ENCODE measurements at places on chromosomes 3 and 15.

DNA sequence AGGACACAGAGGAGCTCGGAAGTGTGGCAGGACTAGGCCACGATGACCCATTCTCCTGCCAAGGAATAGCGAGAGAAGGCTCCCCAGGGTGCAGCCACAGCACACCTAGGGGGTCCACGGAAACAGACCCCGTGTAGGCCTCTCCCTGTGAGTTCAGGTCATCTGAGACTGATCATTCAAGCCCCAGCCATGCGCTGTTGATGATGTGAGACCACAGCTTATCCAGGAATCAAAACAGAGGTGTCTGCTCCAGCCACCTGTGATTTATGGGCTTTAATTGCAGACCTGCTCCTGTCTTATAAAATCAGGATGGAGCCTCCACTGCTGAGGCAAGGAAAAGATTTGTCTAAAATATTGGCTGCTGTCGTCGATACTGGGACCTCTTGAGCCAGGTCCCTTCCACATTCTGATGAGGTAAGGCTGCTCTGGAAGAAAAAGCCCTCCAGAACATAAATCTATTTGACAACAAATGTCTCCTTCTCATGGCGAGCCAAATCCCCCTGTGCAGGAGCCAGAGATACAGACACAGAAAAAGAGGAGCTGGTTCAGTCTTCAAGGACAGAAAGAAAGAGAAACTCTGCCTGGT lies 186.7 kb downstream of the TJP1 start:
- DNase-seq: no peak

- DNase-seq: no peak
Observed at GRCh38 chr3:163768048-163768447, 1310.2 kb downstream of the SI start.

GRCh38 chr3:150360966-150361365 lies 47.1 kb upstream of the TSC22D2 start:
- no peak for DNase-seq

GRCh38 chr3:157294953-157295352 lies 135.0 kb upstream of the CCNL1 start:
- no peak for DNase-seq

DNA sequence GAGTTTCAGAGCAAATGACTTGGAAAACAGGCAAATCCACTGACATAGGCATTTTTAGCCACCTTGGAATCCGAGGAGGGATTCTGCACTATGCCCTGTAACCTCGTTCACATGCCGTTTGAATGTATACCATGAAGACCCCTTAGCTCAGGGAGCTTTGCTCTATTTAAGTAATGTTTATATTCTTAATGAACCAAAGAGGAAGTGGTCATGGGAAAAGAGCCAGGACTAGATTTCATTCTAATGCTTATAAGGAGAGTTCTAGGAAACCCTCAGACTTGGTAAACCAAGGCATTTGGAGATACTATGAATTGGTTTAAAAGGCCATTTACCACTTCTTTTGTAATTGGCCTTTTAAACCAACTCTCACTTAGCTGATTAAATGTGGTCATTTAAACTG lies 178.9 kb downstream of the IGF1R start:
- no peak for DNase-seq

- DNase-seq: no peak
Observed at GRCh38 chr15:75069301-75069925, 46.0 kb downstream of the PPCDC start.

GRCh38 chr3:49411968-49412631 lies at the start of the genes RHOA and TCTA:
Gene RHOA, minus strand, starts transcription at chr3:49411976. Its CDS starts 36,387 bp downstream, at chr3:49375589.
Gene TCTA, plus strand, starts transcription at chr3:49412423. Its CDS starts 4 bp downstream, at chr3:49412427.
- peak; percentile 99 for DNase-seq

DNA sequence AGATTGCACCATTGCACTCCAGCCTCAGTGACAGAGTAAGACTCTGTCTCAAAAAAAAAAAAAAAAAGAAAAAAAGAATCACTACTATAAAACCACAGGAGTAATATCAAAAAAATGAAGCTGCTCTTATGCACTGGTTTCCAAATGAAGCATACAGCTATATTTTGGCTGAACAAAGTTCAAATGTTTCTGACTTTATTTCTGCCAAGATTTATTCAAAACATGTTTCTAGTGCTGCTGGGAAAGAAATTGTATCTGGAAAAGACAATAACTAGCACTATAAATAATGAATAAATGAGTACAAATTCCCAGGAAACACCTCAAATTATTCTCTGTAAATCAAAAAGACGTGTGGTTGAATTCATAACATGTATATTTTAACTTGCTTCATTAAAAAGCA lies 102.5 kb upstream of the MME start:
- DNase-seq: no peak

DNA sequence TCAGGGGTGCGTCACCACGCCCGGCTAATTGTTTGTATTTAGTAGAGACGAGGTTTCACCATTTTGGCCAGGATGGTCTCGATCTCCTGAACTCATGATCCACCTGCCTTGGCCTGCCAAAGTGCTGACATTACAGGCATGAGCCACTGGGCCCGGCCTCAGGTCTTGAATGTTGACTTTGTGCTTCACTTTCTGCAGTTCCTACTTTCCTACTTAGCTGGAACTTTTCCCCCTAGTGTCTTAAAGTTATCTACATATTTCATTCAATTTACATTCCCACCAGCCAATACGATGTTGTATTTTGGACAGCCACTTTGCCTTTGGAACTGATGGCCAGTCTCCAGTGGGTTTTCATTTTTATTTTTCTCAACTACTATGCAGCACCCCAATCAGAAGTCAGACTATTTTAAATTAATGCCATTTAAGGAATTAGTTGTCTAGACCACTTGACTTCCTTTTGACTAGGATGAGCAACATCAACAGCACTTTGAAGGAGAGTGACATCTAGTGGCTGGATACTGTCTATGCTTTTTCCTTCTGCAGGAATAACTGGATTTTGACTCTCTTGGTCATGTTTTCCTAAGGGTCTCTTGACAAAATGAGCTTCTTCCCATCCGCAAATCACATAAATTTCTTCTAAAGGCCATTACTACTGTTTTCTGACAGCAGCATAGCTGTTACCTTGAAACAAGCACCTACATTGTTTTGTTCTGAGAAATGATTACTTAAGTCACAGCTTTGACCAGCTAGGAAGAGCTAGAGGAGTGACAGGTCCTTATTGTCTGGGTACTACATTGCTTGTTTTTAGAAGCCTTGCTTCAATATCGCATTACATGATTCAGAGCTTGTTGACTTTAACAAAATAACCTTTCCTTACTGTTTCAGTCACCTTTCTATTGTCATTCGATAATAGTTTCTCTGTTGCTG lies 140.2 kb downstream of the ITPR1 start:
- no peak for DNase-seq

DNA sequence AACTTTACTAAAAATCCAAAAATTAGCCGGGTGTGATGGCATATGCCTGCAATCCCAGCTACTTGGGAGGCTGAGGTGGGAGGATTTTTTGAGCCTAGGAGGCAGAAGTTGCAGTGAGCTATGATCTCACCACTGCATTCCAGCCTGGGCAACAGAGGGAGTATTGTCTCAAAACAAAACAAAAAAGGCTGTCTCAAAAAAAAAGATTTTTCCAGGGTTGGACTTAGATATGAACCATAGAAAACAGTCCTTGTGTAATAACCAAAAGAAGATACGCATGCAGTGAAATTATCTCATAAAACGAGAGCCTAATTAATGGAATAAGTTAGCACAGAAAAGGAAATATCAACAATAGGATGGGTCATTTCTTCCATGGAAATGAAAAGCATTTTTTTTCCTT lies 320.4 kb upstream of the RASGRP1 start:
- no peak for DNase-seq

DNA sequence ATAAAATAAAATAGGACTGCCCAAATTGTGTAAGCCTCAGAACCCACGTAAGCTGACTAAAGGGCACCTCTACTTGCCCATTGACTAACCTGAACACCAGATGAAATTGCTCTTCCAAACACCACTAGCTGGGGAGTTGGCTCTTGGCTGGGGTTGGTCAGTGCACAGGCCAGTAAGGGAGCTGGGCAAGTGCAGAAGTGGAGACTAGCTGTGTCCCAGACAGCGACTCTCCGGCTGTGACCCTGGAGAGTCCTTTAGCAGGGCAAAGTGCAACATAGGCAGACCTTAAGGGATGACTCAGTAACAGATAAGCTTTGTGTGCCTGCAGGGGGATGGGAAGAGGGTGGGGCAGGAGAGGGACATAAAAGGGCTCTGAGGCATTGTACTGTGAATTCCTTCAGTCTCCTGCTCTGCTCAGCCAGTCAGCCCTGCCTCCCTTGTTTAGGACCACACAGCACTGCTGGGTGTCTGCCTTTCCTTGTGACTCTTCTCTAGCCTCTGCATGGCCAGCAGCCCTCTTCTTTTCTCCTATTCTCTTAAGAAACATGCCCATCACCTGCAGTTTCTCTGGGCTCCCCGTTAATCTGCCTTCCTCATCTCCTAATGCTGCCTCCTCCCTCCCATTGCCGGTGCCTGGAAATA lies 13.2 kb downstream of the NR1I2 start:
- DNase-seq: no peak

GRCh38 chr3:138389841-138390581 lies 41.6 kb downstream of the MRAS start:
- no peak for DNase-seq

DNA sequence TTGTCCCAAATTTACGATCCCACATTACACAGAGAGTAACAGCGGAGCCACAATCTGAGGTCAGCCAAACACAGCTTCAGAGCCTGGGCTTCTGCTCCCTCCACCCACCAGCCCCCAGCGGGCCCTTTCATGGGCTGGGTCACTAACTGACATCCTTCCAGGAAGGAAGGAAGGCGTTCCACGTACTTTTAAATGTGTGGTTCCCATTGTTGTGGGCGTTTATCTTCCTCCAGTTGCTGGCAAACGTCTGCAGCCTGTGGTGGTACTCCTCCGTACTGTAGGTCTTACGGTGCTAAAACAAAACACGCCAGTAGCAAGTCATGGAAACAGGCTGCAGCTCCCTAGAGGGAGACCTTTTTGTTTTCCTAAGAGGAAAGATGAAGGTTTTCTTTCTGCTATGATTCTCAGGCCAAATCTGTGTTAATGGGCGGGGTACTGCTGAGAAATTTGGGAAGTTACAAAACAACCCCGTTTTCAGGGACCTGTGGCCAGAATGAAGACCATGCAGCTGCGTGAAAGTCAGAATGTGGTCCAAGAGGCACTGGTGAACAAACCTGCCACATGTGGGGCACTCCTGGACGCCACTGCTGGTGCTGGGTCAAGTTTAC lies 7.6 kb downstream of the CTSH start:
- DNase-seq: no peak

- DNase-seq: no peak
Observed at GRCh38 chr15:83065431-83065830, 1.6 kb downstream of the BTBD1 start.

GRCh38 chr3:47536221-47536891 lies 22.8 kb upstream of the ELP6 start:
- no peak for DNase-seq

GRCh38 chr3:104368760-104369159 lies 997.9 kb upstream of the ALCAM start:
- DNase-seq: no peak

DNA sequence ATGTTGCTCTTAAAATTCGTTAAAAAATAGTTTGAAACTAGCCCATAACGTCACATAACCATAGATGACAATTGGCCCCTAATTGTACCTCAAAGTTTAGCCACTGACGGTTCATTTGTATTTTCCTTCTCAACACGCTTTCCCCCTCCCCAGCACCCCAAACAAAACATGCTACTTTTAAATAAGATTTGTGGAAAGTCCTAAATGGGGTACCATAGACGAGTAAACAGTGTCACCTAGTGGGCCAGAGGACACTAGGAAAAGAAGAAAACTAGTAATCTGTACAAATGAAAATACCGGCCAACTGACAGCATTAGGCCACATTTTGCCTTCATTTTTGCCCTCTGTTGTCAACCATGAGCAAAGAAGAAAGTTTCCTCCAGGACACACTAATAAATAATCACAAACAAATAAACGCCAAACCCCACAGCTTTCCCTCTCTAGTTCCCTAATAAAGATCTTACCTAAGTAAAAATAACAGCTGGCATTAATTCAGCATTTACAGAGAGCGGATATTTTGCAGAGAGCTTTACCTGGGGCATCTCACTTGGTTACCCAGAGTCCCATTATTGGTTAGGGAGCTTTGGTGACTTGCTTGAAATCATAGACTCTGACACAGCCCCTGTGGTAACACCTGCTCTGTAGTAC lies 175.1 kb upstream of the ATP11B start:
- DNase-seq: no peak

GRCh38 chr3:100032243-100032642 lies 82.1 kb downstream of the FILIP1L start:
- DNase-seq: no peak

GRCh38 chr3:51681453-51681852 lies 10.4 kb downstream of the TEX264 start:
- peak; percentile 43 for DNase-seq

- peak; percentile 9 for DNase-seq
Observed at GRCh38 chr15:85615930-85616329, 178.8 kb downstream of the KLHL25 start.
